ENCODE measurements at places on chromosomes 12 and 14.

DNA sequence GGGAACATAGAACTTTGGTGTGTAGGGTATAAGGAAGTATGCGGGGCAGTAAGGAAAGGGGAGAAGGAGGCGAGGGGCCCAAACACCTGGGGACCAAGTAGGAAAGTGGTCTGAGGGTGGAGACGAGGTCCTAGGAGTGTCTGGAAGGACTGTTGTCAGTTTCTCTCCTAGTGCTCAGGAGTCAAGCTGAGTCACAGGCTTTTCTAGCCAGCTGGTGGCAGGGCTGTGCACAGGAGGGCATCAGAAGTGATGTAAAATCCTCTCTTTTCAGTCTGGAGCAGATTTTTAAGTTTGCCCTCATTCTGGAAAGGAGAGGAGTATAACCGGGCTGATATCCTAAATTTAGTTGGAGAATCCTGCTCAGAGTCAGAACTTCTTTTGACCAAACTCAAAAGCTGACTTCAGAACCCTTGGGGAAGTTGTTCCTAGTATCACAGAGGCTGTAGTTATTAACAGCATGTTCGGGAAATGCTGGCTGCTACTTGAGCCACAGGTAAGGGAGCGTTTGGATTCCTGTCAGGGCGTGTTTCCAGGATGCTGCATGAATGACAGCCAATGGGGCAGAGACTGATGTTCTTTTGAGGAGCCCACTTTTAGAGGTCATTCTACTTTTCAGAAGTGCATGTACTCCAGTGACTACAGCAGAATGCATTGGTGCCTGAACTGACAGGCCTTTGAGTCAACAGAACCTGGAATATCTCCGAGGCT lies 19.3 kb downstream of the ZNF664 start:
- no peak for DNase-seq

DNA sequence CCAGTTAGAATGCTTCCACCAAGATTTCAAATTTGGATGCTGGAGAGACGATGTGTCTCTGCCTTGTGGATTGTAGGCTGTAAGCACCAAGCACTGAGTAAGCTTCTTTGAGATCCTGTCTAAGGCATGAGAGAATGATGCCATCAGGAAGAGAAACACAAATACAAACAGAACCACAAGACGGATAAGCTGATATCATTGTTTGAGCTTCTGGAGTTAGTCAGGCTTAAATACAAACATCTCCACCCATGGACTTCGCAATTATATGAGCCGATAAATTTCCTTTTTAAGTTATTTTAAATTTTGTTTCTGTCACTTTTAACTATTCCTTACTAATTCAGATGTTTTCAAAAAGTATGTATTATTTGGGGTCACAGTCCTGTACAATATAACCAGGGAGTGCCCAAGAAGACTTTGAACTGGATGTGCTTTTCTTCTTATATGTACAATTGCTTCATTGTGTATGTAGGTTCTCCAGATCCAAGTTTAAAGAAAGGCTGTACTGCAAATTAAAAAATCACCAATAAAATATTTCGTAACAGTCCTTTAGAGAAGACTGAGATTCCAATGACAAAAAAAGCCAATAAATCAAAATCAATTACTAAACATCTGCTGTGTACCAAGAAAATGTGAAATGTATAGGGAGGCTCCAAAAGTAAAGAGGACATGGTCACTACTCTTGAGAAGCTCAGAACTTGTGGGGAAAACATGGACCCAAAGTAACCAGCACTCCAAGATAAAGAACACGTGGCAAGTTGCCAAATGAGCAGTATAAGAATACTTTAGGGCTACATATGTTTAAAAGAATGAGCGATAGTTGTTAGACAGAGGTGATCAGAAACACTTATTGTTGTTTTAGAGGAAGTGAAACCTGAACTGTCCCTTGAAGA lies 274.1 kb downstream of the ADAMTS20 start:
- no peak for DNase-seq

DNA sequence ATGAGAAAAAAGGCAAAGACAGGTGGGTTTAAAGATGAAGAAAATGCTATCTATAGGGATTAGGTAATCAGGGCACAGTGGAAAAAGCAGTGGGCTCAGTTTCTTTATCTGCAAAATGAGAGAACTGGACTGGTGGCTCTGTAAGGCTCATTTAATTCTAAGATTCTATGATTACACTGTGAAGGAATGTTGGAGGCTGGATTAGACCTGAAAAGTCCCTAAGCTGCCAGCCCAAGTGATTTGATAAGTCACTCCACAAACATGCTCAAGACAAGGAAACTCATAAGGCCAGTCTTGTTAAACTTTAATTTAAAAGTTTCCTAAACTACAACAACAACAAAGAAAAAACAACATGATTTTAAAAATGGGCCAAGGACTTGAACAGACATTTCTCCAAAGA lies 75.1 kb downstream of the DCAF5 start:
- no peak for DNase-seq

GRCh38 chr14:36361210-36361853 lies 40.9 kb upstream of the MBIP start:
- no peak for DNase-seq

GRCh38 chr12:130563323-130563722 lies 152.8 kb downstream of the RIMBP2 start:
- DNase-seq, result no peak
